ENCODE measurements at places on chromosomes 5 and 9.

DNA sequence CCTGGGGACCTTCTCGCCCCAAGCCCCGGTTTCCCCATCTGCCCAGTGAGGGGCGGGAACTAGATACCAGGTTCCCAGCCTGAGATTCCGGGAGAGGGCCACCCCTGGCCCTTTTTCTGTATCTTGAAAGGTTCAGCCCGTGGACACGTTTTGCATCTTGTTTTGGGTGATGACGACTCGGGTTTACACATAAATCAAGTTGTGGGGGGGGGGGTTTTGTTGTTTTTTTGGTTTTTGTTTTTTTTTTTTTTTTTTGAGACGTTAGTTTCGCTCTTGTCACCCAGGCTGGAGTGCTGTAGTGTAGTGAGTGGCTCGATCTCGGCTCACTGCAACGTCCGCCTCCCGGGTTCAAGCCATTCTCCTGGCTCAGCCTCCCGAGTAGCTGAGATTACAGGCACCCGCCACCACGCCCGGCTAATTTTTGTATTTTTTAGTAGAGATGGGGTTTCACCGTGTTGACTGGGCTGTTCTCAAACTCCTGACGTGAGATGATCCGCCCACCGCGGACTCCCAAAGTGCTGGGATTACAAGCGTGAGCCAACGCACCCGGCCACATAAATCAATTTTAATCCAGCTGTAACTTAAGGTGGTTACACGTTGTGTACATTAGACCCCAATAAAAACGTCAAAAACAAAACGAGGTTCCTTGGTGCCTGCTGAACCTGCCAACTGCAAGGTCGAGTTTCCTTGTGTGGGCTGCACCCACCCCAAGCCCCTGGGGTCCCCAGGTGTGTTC lies 1.1 kb upstream of the BRD3 start:
- DNase-seq, result no peak

- peak; percentile 21 for DNase-seq
Observed at GRCh38 chr5:95861221-95861863, 38.8 kb upstream of the GLRX start.

DNA sequence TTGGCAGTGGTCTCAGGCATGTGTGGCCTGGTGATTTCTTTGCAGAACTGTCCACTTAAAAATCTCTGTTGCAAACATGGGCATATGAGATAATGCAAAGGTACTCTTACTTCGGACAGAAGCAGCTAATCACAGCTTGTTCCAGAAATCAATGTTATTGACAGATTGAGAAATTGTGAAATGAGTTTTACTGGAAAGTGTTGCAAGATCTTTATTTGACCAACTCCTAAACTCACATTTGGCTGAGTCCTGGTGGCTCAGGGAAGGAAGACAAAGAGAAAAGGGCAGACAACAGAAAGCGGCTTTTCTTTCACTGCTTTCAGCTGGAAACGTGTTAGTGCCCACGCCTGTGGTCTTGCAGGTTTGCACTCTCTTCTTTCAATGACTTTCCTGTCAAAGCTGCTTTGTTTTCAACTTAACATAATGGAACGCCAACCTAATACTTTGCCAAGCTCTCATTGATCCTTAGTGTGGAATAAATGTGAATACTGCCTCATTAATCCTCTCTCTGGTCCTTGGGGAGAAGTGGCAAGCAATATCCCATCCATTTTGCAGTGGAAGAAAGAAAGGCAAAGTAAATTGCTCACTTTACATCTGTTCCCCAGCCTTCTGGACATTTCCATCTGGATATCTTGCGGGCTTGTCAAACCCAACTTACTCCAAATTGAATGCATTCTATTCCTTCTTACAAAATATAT lies 586.4 kb downstream of the LRRC70 start:
- DNase-seq, result no peak

DNA sequence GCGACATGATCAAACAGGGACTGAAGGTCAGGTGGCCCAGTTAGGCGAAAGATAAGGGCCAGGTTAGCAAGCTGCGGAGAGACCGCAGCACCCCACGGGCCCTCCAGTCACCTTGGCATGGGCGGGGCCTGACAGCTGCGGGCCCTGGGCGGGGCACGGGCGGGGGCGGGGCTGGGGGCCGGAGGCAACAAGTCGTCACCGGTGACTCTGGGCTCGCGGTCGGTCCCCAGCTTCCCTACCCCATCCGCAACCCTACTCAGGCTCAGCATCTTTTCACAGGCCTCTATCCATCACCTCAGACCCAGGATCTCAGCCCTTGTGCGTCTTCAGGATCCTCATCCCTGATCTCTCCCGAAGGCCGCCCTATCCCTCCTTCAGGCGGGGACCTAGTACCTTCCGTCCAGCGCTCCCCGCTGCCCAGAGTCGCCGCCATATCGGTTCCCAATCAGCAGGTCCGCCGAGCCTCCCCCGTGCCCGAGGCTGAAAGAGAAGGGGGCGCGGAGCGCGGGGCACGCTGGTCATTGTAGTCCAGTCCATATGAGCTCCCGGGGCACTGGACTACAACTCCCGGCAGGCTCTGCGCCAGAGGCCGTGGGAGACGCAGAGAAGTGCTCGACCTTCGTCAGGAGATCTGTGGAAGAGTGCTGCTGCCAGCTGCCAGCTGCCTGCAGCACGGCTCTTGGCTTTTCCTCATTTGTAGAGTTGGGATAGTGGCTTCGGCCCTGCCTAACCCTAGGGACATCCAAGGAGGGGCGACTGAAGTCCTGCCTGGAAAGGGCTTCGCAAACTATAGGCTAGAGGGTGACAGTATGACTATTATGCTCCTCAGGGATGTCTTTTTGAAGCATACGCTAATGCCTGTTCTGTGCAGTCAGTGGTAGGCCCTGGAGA lies at the start of gene DNAJC18:
Gene DNAJC18, minus strand, starts transcription at position 513 of the 891 bp plus-strand sequence. Its CDS starts 80 bp downstream, at position 433.
- peak; percentile 87 for DNase-seq

DNA sequence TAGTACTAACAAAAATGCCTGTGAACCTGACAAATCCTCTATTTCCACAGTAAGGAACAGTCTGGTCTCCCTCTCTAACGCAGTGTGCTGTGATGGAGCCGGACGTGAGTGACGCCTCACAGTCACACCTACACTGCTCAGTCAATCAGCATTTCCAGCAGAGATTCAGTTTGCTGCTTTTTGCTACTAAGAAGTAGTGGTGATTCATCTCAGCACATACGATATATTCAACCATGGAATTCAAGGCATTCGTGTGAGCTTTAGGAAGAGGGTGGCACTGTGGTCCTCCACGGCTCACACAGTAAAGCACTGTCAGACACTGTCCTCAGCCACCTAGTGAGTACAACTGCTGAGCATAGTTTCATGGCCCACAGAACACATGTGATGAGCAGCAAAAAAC lies 70.9 kb downstream of the SETX start:
- no peak for DNase-seq

GRCh38 chr9:9091387-9091786 lies 1291.8 kb upstream of the DMAC1 start:
- no peak for DNase-seq

DNA sequence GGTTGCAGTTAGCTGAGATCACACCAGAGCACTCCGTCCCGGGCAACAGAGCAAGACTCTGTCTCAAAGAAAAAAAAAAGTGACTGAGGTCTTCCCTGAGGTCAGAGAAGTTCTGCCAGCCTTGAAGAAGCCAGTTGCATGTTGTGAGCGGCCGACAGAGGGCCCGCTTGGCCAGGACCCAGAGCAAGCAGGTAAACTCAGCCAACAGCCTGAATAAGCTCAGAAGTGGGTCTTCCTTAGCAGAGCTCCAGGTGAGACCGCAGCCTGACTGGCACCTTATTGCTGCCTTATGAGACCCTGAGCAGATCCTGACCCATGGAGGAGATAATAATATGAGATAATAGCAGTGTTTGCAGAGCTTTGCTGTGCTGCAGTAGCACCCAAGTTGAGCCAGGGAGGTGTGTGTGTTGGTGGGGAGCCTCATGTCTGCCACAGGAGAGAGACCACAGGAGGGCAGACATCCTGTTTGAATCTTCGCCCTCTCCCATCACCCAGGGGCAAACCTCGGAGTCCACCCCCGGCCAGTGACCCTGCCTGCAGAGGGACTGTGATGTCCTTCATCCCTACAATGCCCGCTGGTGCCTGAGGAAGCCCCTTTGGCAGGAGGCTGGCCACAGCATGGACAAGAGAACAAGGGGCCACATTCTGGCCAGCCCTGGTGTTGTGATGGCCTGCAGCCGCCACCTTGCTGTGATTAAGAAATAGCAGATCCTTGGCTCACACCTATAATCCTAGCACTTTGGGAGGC lies 10.8 kb upstream of the BARX1 start:
- no peak for DNase-seq

DNA sequence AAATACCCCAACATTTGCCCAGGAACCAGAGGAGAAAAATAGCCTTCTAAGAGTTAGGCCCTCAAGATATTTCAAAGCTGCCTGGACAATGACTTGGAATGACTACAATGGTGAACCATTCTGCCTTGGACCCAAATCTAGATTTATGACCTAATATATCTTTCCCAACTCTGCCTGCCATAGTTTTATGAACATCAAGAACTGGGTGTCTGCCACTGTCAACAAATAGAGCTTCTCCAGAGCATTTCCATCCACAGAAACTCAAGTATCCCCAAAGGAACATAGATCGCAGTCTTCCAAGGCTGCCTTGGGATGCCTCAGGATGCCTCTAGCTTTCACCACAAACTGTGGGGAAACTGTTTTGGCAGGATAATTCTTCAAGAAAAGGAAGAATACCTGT lies 48.2 kb upstream of the NFIB start:
- no peak for DNase-seq

GRCh38 chr9:26234865-26235264 lies 556.6 kb upstream of the TUSC1 start:
- no peak for DNase-seq

DNA sequence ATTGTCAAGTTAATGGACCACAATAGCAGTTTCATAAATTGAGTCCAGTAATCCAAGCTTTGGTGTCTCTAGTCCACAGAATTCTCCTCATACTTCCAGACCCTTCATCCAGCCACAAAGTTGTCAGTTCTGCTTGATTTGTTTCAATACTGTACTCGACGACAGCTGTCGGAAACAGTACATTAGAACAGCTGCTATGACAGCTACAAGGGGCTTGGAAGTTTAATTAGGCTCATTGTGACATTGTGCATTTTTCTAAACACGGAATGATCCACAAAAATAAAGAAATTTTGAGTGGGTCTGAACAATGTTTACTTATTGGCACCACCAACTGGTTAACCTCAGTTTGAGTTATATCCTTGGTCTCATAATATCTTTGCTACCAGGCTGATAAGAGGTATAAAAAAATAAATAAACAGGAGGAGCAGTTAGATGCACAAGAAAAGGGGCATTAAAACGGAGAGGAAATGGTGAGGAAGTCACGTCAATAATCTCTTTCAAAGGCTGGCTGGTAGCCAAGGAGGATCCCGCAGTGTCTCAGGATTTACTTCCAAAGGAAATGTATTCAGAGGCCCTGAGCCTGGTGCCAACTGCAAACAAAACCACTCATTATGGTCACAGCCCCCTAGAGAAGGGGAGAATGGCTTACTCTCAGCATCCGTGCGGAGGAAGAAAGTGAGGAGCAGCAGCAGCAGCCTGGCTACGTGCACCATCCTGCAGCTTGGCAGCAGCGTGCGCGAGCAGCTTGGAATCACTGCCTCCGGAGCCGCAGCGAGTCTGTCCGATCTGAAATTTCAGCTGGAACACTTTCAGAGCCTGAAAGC lies 933.8 kb upstream of the DMAC1 start:
- DNase-seq, result no peak

- no peak for DNase-seq
Observed at GRCh38 chr9:19464061-19464763, 55.4 kb downstream of the ACER2 start.

- no peak for DNase-seq
Observed at GRCh38 chr9:128494108-128494745, 10.3 kb upstream of the GLE1 start.

All from naive B cell (primary cell).